NCI-H2227 treated with DMSO at 0.1 percent for 48 hours (cell line): ENCODE measurements at places on chromosomes 11 and 22.

GRCh38 chr22:41403532-41404318, 22.0 kb downstream of the TEF start:
- DNase-seq, result peak; percentile 64

GRCh38 chr11:132052904-132053303, 682.5 kb downstream of the NTM start:
- DNase-seq, result no peak

DNA sequence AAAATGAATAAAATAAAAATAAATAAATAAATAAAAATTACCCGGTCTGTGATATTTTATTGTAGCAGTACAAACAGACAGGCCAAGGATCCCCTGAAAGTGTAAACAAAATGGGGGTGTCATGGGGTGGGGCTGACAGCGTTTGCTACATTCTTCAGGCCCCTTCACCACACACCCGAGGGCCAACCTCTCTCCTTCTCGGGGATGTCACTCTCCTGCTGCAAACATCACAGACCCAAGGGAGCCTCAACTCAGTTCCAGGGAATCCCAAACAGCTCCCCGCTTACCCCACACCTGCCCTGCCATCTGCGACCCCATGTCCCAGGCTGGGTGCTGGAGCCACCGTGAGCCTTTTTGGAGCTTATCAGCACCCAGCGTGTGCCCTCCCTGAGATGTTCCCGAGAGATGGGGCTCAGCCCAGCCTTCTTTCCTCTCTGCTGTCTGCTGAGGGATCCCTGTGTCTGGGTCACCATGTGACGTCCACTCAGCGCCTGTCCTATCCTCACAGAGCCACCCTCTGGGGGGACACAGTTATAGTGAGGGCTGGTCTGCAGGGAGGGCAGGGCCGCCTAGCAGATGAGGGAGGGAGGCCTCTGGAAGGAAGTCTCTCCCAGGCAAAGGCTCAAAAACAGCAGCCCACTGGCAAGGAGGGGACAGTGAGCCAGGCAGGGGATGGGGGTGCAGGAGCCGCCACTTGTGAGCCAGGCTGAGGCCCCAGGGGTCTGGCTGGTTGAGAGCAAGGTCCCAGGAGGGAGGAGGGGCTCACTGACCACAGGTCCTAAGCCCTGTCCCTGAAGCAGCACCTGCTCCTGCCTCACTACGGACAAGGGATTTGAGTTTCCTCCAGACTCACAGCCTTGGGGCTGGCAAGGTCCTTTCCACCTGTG, 1041.6 kb downstream of the BRD1 start:
- DNase-seq, result no peak

DNA sequence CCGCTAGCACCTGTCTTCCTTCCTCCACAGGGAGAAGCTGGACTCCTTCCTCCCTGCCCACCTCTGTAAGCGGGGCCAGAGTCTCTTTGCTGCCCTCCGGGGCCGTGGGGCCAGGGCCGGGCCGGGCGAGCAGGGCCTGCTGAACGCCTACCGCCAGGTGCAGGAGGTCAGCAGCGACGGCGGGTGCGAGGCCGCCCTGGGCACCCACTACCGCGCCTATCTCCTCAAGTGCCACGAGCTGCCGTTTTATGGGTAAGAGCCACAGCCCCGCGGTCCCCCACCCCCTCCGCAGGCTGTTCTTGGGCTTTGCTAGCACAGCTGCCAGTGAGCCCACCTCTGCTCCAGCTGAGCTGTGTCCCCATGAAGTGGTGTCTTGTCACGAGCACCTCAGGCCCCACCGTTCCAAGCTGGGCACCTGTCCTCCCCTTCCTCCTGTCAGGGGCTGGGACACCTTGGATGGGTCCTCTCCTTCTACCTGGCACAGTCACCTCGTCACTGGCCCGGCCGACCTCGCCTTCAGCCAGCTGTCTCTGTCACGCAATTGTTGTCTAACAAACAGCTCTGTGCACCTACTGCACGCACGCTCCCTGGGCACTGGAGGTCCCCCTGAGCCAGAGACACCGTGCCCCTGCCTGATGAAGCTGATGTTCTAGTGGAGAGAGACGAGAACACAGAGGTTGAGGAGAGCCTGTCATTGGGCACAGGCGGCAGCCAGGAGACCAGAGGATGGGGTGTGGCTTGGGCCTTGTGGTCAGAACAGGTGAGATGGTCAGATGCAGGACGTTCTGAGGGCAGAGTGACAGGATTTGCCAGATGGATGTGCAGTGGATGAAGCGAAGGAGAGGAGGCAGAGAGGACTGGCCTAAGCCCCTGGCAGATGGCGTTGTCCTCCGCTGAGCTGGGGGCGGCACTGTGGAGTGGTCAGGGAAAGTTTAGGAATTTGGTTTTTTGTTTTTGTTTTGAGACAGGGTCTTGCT, 10.6 kb downstream of the FRMD8 start:
- DNase-seq, result no peak

GRCh38 chr22:49838771-49839717, 11.4 kb upstream of the BRD1 start:
- no peak for DNase-seq

DNA sequence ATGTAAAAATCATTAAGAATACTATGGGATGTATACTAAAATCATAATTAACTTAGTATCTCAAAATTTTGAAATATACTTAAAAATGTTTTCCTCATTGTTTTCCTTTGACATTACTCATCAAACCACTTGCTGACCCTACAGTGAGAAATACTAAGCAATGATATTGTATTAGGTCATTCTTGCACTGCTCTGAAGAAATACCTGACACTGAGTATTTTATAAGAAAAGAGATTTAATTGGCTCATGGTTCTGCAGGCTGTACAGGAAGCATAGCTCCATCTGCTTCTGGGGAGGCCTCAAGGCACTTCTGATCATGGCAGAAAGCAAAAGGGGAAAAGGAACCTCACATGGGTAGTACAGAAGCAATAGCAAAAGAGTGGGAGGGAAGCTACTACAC, 950.9 kb upstream of the CHORDC1 start:
- DNase-seq, result no peak

- DNase-seq, result peak; percentile 71
Observed at GRCh38 chr11:58524232-58525036, 16.5 kb upstream of the OR5B21 start.

DNA sequence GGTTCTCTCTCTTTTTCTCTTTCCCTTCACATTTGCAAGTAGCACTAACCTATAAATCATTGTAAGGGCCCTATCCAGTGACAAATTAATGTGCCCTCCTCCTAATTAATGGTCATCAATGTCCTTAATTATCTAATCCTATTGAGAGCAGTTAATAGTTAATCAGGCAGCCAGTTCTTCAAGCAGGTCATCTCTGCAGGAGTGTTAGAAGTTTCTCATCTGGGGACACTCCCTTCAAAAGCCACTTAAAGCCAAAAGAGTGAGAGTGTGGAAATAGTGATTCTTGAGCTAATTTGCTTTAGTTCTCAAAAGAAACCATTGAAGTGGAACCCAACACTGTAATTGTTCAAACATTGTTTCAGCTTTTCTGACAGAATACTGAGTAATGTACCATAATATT, 141.6 kb downstream of the ELP4 start:
- no peak for DNase-seq

- DNase-seq, result no peak
Observed at GRCh38 chr11:66068923-66069714, 953 bp upstream of the PACS1 start.

DNA sequence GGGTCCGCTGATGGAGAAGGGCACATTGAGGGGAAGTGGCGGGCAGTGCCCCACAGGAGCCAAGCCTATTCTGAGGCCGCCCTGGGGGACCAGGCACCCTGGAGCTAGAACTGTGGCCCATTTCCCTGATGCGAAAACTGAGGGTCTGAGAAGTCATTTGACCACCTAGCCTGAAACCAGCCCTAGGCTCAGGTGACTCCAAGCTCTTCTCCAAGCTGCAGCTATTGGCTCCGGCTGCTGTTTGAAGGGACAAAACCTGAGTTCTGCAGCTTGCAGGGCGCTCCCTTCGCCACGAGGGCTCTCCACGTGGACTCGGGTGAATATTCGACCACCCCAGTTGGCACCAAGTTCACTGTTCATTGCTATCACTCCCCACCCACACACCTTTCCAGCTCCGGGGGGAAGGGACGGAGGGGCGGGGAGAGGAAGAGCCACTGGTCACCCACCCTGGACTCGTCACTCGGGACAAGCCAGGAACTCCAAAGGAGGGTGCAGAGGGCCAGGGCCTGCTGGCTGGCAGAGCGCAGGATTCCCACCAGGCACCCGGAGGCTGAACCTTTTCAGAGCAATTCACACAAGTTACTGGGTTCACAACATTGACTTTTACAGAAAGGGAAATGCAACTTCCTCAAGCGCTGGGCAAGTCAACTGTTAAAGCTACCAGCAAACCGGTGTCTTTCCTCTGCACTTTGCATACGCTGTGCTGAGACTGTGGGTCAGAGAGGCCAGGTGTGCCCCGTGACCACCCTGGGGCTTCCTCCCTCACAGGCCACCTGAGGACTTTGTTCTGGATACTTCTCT, 1.1 kb upstream of the RAC2 start:
- DNase-seq, result no peak

DNA sequence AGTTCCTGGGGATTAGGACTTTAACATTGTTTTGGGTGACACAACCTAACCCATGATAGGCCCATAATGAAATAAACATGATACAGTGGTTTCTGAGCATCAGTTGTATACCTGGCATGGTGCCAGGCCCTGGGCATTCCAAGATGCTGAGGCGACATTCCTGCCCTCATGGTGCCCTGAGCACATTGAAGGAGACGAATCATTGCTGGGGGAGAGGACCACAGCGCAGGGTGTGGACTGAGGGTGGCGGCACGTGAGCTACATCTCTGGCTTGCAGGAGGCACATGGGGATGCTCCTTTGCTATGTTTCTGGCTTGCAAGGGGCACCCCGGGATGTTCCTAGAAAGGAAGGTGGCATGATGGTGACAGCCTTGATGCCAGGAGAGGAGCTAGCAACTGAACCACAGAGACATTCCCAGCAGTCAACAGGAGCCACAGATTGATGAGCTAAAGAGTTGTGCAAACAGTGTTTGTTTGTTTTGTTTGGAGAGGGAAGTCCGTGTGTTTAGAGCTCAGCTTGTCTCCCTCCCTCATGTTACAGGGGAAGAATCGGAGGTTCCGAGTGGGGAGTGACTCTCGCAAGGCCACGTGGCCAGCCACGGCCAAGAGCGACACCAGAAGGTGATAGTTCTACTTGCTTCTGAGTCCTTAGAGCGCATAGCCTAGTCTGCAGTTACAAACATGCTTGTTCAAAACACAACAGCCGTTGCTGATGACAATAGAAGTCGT, 106.4 kb downstream of the MIAT start:
- DNase-seq, result no peak

DNA sequence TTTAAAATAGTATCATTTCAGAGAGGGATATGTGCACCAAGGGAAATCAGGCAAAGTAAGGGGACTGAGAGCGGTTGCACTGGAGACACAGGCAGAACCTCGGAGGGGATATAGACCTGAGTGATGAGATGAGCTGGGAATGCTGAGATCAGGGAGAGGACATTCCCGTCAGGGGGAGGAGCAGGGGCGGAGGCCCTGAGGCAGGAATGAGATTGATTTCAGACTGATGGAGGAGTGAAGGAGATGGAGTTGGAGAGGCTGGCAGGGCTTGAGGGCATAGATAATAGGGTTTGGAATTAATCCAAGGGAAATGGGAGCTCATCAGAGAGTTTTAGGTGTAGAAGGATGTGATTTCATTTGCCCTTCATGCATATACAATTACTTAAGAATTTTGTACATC, 13.2 kb downstream of the CD6 start:
- DNase-seq, result no peak

GRCh38 chr11:46535688-46536087, 58.1 kb downstream of the AMBRA1 start:
- no peak for DNase-seq

- no peak for DNase-seq
Observed at GRCh38 chr11:125286486-125286885, 121.9 kb downstream of the PKNOX2 start.

DNA sequence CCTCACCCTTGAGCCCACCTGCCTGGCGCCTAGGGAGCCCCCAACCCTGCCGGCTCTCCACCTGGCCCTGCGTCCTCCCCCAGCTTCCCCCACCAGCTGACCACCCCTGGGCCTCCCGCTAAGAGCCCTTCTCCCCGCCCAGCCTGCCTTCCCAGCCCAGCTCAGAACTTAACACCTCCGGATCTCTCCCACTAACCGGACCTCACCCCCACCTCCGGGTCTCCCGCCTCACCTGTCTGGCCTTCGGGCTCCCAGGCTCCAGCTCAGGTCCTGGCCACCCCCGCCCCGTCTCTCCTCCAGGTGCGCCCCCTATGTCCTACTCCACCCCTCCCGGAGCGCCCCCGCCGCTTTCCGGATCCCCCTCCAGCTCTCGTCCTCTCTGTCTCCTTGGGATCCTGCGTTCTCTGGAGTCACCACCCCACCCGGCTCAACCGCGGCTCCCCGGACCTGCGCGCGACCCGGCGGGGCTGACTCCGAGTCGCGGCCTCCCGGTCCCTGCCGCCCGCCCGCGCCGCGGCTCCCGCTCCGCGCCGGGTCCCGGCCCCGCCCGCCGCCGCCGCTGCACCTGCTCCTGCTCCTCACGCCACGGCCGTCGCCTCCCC, at the start of gene KCNJ11:
KCNJ11 (minus strand) TSS at position 51 of the 602 bp plus-strand sequence. CDS start 568 bp downstream, outside the sequence.
- no peak for DNase-seq

- no peak for DNase-seq
Observed at GRCh38 chr11:67627441-67627811, 2.3 kb downstream of the NUDT8 start.

- no peak for DNase-seq
Observed at GRCh38 chr11:33413301-33413700, 156.1 kb downstream of the HIPK3 start.

GRCh38 chr11:17219016-17219415, 11.2 kb upstream of the PIK3C2A start:
- DNase-seq, result no peak

GRCh38 chr11:8806974-8807373, 104.0 kb upstream of the AKIP1 start:
- no peak for DNase-seq
